ENCODE measurements at places on chromosomes 5 and 9.

DNA sequence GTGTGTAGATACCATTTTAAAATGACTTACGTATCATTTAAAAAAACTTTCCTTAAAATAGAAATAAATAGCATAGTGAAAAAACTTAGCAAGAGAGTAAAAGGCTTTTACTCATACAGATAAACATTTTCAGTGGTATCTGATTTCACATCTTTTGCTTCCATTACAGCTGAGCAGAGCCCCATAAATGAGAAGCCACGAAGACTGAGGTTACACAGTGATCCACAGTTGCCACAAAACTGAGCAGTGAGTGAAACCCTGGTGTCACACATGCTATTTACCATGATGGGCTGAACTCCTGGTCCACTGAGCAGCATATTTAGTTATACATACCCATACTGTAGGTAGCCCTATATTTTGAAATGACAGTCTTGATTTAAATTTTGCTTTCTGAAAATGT, 401.2 kb downstream of the KIAA0825 start:
- DNase-seq = no peak

GRCh38 chr5:59583151-59583809, 310.2 kb downstream of the PDE4D start:
- DNase-seq = no peak

GRCh38 chr9:69549310-69550202, 122.6 kb downstream of the APBA1 start:
- DNase-seq = no peak

GRCh38 chr9:135192686-135193085, 105.2 kb downstream of the OLFM1 start:
- no peak for DNase-seq

GRCh38 chr5:165108809-165109208, 1603.4 kb downstream of the MAT2B start:
- DNase-seq = no peak

GRCh38 chr9:22055090-22055489, 46.0 kb upstream of the CDKN2B start:
- DNase-seq = no peak

- no peak for DNase-seq
These were observed 592.8 kb downstream of the CSNK1G3 start for GRCh38 chr5:124104821-124105220.

GRCh38 chr9:99192786-99193465, 28.8 kb downstream of the ALG2 start:
- no peak for DNase-seq

GRCh38 chr5:133746834-133747233, 134.5 kb upstream of the FSTL4 start:
- DNase-seq = no peak

- DNase-seq = no peak
These were observed 80.7 kb downstream of the NRG2 start for GRCh38 chr5:139962445-139962844.

DNA sequence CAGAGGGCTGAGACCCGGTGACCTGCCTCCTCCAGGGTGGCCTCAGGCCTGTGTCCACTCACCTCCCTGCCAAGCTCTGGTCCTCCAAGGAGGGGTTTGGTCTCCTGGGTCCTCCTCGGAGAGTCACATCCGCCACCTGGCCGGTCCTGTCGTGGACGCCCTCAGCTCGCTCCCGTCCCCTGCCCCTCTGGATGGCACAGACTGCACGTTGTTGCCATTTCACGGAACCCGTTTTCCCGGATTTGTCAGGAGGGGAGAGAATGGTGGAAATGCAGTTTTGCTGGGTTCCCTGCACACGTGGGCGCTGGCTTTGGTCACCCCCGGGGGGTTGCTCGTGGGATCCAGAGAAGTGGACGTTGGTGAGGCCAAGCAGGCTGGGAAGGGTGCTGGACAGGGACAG, 62.7 kb downstream of the RXRA start:
- DNase-seq = no peak

DNA sequence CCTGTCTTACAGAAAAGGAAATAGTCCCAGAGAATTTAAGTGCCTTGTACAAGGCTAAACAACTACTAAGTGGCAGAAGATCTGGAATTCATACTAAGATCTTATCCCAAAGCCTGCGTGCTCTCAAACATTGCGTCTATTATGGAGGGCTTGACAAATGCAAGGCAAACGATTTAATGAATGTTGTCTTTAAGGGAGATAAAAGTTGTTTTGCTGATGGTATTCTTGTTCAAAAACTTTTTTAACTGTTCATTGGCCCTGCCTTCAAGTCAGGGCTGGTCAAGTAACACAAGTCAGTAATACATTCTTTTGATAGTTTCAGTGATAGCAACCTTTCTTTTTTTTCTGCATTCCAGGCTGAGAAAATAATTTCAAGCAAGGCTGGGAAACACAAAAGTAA, 1.7 kb upstream of the SLC38A9 start:
- no peak for DNase-seq

DNA sequence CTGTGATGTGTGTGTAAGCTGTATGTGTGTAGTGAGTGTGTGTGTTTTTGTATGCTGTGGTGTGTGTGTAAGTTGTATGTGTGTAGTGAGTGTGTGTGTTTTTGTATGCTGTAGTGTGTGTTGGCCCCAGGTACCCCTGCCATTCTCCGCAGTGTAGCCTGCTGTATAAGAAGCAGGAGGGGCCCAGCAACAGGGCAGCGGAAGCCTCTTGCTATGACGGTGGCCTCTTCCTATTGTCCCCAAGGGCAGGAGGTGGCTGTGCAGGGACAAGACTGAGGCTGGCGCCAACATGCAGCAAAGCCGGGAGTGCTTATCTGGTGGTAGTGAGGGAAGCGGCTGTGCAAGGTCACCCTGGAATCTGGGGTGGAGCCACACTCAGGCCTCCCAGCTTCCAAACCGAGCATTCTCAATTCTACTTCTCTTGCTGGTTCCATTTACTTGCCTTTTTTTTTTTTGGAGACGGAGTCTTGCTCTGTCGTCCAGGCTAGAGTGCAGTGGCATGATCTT, 5.1 kb downstream of the SPAAR start:
- DNase-seq = no peak

DNA sequence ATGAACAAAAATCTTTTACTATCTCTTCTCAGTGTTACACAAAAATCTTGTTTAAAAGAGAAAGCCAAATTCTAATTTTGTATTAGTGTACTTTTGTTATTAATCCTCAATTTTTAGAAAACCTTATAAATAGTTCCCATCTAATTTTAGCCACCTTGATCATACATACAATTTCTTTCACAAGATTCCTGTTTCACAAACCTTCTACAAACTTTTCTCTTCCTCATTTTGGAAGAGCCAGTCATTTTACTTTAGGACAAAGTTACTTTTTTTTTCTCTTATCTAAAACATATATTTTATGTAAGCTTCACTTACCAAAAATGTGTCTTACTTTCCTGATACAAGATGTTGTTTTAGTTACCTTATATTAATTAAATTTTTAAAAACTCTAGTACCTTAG, 161.3 kb downstream of the YIPF5 start:
- no peak for DNase-seq

- DNase-seq = no peak
These were observed 25.3 kb upstream of the ISOC1 start for GRCh38 chr5:129069292-129069691.

- no peak for DNase-seq
These were observed 4.3 kb upstream of the TCOF1 start for GRCh38 chr5:150353032-150353675.

DNA sequence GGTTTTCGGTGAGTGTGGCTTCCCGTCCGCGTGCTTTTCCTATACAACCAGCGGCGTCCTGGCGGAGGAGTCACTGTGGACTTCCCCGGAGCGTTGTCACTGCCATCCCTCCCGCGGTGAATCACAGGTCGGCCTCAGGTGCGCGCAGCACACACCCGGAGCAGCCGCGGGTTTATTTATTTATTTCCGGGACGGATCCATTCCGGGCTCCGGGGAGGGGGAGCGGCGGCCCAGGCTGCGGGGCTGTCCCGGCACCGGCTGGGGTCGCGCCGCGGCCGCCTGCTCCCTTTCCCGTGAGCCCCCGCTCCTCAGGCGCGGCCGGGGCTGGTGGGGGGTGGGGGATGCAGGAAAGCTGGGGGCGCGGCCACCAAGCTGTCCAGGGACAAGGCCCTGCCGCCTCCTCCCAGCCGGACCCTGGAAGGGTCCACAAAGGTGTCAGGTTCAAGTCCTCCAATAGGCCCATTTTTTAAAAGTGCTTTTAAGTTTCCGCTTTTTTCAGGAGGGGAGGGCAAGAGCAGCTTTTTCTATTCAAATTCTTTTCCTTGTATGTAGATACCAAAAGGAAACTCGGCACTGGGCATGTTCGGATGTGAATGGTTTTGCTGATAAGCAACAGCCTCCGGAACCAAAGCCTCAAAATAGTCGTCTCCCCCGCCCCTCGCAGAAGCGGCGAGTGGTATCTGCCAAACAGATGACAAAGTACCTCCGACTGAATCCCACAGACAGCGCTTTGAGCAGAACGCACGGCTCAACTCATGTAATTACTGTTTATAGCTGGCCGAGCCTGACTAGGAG, 192.5 kb downstream of the CD180 start:
- DNase-seq = peak; percentile 36

DNA sequence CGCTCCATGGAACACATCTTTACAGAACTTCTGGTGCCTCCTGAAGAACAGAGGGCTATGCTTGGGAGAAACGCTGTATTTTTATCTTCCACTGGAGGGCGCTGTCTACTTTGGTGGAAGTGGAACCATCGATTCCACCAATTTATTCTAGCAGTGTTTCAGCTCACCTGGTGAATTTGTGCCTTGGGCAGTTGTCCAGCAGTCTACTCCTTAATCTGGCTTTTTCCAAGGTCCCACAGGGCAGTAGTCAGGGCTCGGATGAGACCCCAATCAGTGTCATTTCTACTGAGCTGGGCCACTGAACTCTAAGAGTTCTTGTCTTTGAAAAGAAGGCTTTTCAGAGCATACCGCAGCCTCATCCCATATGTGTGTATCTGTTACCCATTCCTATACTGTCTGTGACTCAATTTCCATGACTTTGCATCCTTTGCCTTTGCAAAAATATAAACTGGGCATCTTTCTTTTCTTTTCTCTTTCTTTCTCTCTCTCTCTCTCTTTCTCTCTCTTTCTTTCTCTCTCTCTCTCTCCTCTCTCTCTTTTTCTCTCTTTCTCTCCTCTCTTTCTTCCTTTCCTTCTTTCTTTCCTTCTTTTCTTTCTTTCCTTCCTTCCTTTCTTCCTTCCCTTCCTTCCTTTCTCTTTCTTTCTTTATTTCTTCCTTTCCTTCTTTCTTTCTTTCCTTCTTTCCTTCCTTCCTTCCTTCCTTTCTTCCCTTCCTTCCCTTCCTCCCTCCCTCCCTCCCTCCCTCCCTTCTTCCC, 138.4 kb upstream of the ZNF618 start:
- no peak for DNase-seq

DNA sequence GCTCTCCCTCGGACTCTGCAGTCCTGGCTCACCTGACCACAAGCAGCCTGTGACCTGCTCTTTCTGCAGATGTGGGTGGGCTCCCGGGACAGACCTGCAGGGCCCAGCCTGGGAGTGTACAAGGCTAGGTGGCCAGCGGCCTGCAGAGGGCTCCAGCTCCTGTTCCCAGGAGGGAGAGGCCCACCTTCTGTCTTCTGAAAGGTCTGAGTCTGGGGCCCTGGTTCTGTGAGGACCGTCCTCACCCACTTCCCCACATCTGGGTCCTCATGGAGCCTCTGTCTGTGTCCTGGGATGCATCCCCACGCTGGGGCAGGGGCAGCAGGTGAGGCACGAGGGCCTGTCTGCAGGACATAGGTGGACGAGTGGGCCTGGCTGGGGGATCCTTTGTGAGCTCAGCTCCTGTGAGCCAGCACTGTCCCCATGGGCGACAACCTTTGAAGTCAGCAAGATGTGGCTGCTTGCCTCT, 43.7 kb downstream of the PHF2 start:
- DNase-seq = no peak

GRCh38 chr5:18397371-18397770, 763.1 kb downstream of the TAF11L14 start:
- DNase-seq = no peak

GRCh38 chr5:175351126-175351525, 92.9 kb downstream of the DRD1 start:
- no peak for DNase-seq

DNA sequence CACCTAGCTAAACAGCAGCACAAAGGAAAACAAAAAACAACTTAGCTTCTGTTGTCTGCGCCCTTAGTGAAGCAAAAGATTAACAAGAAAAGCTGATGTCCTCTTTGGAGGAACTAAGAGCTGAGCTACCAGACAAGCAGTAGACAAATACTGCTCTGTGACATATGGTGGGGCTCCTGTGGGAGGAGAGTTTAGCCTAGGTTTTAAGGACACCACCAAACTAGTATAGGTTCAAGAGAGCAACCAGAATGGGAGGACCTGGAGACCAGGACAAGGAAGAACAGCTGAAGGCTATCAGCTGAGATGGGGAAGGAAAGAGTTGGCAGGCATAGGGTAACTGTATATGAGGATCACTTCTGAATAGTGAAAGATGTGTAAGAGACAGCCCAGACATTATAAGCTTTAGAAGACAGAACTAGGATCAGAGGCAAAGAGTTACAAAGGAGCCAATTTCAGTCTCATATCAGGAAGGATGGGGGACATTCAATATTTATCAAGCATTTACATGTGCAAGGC, 27.2 kb downstream of the FBXW2 start:
- no peak for DNase-seq

DNA sequence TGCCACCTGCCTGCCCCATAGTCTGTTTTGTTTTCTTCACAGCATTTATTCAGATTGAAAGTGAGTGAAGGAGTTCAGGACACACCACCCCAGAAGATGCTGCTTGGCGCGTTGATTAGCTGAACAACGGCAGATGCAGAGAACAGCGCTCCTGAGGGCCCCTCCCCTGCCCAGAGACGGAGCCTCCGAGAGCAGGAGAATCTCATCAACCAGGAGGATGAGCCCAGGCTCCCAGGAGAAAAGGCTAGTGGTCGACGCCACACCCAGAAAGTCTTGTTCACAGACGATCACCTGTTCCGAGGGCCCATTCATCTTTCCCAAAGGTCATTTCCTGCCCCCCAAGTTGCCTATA, 180.4 kb upstream of the PPP1R26 start:
- DNase-seq = no peak

- DNase-seq = no peak
These were observed 139.0 kb upstream of the GAS1 start for GRCh38 chr9:87086221-87086818.

DNA sequence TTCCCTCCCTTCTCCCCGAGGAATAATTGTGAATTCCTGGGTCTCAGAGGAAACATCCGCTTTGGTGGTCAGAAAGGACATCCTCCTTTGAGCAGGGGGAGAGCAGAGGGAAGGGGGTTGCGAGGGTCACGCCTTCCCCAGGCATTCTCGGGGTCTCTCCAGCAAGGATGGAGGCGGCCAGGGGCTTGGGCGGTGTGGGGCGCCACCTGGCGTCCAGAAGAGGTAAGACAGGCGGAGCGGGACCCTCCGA, 129.1 kb downstream of the KCNIP1 start:
- no peak for DNase-seq

GRCh38 chr9:75455444-75455921, 367.2 kb downstream of the OSTF1 start:
- DNase-seq = no peak

DNA sequence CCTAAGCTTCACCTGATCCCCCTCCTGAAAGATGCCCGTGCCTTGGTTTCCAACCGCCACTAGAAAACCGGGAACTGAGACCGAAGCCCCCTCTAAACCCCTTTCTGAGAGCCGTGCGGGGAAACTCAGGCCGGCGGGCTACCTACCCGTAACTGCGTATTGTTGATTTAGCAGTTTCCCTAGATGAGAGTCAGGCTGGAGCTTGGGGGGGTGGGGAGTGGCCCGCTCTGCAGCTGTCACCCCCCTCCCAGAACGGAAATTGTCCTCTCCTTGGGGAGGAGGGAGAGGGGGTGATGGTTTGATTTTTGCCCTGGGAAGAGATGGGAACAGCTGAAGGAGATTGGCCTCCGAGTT, 2.5 kb downstream of the CXXC5 start:
- DNase-seq = no peak

- DNase-seq = no peak
These were observed 561.4 kb downstream of the CAAP1 start for GRCh38 chr9:26331223-26331622.
